Globus pallidus (tissue), 1 donor: ENCODE measurements at places on chromosomes 5 and 9.

DNA sequence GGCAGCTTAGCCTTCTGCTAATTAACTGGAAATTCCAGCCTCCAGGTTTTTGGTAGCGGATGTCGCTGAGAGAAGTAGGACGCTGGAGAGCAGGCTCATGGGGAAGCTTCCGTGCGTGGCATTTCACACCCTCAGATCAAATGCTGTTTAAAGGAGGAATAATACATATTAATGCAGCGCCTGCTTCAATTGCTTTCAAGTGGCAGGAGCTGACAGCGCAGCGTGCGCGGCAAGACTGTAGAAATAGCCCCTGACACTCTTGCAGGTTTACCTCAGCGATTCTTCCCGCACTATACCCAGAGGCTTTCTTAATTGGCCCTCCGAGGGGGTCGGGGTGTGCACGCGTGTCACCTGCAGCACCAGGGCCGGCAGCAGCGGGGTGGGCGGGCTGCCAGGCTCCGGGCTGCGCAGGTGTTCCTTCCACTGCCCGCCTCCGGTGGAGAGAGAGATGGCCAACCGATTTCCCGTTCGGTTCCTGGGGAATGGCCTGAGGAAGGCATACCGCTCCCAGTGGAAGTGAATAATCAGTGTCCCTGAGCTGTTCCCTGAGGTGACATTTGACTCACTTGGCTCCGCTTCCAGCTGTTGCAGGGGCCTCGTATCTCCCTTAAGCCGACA, 427.9 kb downstream of the KCTD16 start:
- DNase-seq: no peak

GRCh38 chr5:168219515-168220410, 71.7 kb upstream of the WWC1 start:
- DNase-seq: peak; percentile 80

- DNase-seq: no peak
Measured at GRCh38 chr5:179823937-179824744, 3.4 kb downstream of the SQSTM1 start.

DNA sequence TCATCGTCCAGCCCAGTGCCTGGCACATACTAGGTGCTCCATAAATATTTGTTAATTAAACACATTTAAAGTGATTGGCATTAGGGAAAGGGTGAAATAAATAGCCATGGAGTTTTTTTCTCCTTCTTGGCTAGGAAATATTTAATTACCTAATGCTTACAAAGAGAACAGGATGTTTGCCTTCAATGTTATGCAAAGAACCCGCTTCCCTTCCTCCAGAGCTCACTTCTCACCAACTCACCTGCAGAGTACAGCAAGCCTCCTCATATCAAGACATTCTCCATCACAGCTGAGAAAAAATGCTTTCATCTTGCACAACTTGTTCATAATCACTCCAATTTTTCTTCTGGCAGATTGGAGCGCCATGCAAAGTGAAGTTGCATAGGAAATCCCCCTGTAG, 161.7 kb upstream of the STK32A start:
- DNase-seq: no peak

GRCh38 chr9:109771796-109772531, 8.0 kb upstream of the PALM2AKAP2 start:
- DNase-seq: no peak

- DNase-seq: no peak
Measured at GRCh38 chr9:82616545-82616944, 446.4 kb downstream of the RASEF start.

DNA sequence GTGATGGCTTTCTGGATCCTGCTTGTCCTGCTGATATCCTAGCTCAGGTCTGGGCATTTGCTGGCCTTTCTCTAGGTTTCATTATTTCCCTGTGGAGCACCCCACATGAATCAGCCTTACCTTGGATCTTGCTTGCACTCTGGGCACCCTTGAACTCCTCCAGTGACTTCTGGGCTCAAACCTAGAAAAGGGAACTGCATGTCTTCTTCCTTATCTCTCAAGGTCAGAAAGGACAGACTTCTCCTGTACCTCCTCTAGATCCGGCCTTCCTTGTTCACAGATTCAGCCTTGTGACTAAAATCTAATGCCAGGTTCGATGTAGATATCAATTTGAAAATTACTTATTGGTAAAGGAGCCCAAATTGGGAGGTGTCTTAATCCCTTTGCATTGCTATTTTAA, 267.9 kb downstream of the PARP8 start:
- DNase-seq: no peak

- no peak for DNase-seq
Measured at GRCh38 chr9:117258184-117258866, 156.5 kb downstream of the ASTN2 start.

DNA sequence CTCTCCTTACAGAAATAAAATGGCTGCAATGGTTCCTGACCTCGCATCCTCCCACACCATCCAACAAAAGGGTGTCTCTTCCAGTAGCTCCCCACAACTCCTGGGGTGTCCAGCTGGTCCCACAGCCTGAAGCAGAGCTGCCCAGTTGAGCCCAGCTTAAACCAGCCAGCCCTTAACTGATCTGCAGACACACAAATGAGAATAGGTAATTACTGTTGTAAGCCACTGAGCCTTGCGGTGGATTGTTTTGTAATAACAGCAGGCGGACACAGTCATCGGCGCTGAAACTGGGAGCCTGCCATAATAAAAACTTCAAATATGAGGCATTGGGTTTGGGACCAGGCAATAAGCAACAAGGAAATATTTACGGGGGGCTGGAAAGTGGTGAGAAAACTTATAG, 10.4 kb upstream of the ZBTB43 start:
- no peak for DNase-seq

GRCh38 chr9:111914749-111915424, 18.3 kb downstream of the UGCG start:
- no peak for DNase-seq

DNA sequence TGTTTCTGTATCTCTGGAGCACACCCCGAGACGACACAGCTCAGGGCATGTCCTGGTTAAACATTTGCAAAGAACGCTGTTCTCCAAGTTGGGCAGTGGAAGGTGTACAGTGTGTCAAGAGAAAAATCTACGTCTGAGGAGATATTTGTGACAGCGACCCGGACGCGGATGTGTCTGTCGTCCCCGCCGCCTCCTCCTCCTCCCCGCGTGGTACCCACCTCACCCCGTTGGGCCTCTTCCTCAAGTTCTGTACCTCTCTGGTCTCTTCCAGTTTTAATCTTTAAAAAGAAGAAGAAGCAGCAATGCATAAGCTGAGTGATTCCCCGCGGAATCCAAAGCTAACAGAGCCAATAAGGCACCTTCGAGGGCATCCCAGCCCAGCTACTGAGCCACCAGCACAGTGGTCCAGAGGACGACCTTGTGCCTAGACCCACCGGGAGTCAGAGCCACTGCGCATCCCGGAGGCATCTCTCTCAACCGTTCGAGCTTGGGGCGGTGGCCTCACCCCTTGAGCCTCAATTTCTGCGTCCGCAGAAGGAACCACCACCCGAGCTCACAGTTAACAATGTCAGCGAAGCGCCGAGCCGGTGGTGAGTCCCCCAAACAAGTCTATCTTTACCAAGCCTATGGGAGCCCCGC, 467 bp downstream of the C9orf78 start:
- DNase-seq: no peak

GRCh38 chr5:159331093-159331973, 1.0 kb upstream of the IL12B start:
- DNase-seq: peak; percentile 20

DNA sequence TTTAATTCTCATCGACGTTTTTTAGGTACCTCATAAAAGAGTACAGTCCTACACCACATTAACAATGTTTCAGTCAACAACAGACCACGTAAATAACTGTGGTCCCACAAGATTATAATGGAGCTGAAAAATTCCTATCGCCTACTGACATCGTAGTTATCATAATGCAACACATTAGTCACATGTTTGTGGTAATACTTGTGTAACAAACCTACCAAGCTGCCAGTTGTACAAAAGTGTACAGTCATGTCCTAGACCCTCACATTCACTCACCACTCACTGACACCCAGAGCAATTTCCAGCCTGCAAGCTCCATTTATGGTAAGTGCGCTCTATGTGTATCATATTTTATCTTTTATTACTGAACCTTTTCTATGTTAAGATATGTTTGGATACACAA, 16.8 kb downstream of the GNAQ start:
- no peak for DNase-seq

GRCh38 chr9:4424891-4425290, 65.4 kb upstream of the SLC1A1 start:
- DNase-seq: no peak

DNA sequence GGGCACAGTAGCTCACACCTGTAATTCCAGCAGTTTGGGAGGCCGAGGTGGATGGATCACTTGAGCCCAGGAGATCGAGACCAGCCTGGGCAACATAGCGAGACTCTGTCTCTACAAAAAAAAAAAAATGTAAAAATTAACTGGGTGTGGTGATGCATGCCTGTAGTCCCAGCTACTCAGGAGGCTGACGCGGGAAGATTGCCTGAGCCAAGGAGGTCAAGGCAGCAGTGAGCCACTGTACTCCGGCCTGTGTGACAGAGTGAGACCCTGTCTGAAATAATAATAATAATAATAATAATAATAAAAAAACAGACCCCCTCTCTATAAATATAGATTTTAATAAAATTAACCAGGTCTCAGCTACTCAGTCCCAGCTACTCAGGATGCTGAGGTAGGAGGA, 179.7 kb downstream of the AOPEP start:
- DNase-seq: no peak

GRCh38 chr5:83077662-83078261, 415 bp downstream of the XRCC4 start:
- DNase-seq: no peak

- no peak for DNase-seq
Measured at GRCh38 chr9:132586830-132587591, 4.6 kb downstream of the BARHL1 start.

GRCh38 chr5:84213212-84213611, 171.5 kb downstream of the EDIL3 start:
- no peak for DNase-seq

GRCh38 chr5:1658665-1659064, 134.9 kb upstream of the LPCAT1 start:
- DNase-seq: no peak

GRCh38 chr9:127856729-127857116, 2.3 kb upstream of the ENG start:
- DNase-seq: no peak

DNA sequence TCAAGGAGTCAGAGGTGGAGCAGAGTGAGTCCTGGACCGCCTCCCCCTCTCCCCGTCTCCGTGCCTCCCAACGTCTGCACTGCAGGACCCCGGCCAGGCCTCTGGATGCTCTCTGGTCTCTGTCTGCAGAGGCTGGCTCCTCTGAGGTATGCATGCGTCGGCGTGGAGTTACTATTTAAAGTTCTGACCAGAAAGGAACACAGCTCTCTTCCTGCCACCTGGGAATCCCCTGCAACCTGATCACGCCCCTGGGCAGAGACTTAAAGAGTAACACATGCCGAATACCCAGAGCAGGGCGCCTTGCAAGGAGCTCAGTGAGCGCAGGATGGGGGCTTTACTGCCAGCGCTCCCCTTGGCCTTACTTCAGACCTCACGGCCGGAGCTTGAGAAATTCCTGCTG, 16.0 kb downstream of the ANXA6 start:
- DNase-seq: no peak

GRCh38 chr5:113223831-113224604, 210.8 kb downstream of the TSSK1B start:
- no peak for DNase-seq

- peak; percentile 57 for DNase-seq
Measured at GRCh38 chr9:109779711-109780452, at the start of gene PALM2AKAP2. Gene PALM2AKAP2 (plus strand): TSS chr9:109780198. CDS start chr9:109780489, 291 bp downstream.

- no peak for DNase-seq
Measured at GRCh38 chr9:15738011-15738410, 185.2 kb downstream of the CCDC171 start.

GRCh38 chr9:35937227-35937626, 20.7 kb downstream of the OR2S2 start:
- DNase-seq: no peak

DNA sequence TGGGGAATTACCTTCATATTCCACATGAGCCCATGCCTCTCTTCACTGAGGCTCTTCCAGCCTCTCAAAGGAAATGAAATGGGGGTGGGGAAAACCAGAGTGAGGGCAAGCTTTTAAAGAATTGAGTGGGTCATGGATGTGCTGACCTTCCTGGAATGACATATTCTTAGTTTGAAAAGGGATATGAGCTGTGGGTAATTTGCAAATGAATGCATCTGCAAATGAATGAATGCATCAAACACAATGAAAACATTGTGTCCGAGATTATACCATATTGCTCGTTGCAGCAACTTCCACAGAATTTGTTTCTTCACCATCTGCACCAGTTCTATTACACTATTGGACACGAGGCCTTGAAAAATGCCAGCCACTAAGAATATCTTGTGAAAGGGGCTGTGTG, 198.6 kb upstream of the CDH6 start:
- DNase-seq: peak; percentile 10

GRCh38 chr5:132371603-132371994, 2.1 kb downstream of the SLC22A5 start:
- no peak for DNase-seq

DNA sequence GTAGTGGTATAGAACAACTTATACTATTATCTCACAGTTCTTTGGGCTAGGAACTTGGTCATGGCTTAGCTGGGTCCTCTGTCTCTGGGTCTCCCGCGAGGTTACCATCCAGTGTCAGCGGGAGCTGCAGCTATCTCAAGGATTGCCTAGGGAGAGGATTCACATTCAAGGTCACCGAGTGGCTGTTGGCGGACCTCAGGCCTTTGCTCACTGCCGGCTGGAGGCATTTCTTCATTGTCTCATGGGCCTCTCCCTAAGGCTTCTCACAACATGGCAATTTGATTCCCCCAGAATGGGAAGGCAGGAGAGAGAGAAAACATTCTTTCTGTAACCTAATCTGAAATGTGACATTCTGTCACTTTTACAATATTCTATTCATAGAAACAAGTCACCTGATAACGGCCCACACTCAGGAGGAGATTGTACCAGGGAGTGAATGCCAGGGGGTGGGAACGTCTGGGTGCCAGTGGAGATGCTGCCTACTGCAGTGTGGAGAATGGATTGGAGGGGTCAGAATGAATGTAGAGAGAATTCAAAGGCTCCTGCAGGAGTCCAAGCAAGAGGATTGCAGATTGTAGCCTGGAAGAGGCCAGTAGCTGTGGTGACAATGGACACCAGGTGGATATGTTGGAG, 29.5 kb upstream of the ANKRD18A start:
- no peak for DNase-seq

- no peak for DNase-seq
Measured at GRCh38 chr5:143338658-143339366, 64.7 kb downstream of the NR3C1 start.

DNA sequence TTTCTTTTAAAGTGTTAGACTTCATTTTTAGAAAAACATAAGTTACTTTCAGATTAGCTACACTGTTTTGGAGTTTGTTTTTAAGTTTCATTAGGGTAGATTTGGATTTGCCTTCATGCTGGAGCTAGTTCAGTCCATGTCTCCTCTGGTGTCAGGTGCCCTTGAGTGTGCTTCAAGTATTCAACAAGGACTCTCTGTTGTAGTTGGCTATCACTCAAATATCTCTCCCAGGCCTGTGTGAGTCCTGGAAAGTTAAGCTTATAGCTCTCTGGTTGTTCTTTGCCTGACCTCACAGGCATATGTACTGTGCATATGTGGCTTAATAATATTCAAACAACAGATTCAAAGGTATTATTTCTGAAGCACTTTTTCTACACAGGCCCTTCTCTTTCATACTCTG, 45.4 kb downstream of the PTBP3 start:
- DNase-seq: no peak

- no peak for DNase-seq
Measured at GRCh38 chr5:88244686-88245085, 24.0 kb downstream of the TMEM161B start.
